ENCODE measurements at places on chromosomes 13 and 19. TPM values are rescaled to one million over a fixed set of nuclear protein-coding genes. Genes with fewer than 3 reads are reported as not detected.

Gene CLEC17A
- not detected for total RNA-seq

- no peak for DNase-seq
Observed at GRCh38 chr13:108249150-108249549, 20.4 kb upstream of the TNFSF13B start.

Gene CD37
- 9.1 TPM for total RNA-seq

Gene ZNF625
- 5.0 TPM for total RNA-seq

Gene ZNF154
- total RNA-seq: 3.3 TPM
